Activated T-helper 2 cell treated with anti-CD3 and anti-CD28 coated beads, Interferon-gamma antibody, Interleukin-2, Interleukin-4, amounts not matched to agents 10 μg/mL and 5 μg/mL and 100 μg/mL, durations not matched to agents 14 hours and 24 hours and 36 hours (primary cell): ENCODE measurements at places on chromosomes 5 and 9. TPM values are rescaled to one million over a fixed set of nuclear protein-coding genes. Genes with fewer than 3 reads are reported as not detected.

The ADAMTS6 gene
- 1.4 and 1.7 TPM in 2 replicates for total RNA-seq

The CXCL14 gene
- total RNA-seq: not detected in 2 replicates

The IFNA5 gene
- total RNA-seq: not detected in 2 replicates

The APBA1 gene
- 0.98 and 0.99 TPM in 2 replicates for total RNA-seq

The EFNA5 gene
- 0.32 TPM in 1 of 2 replicates, not detected in the other for total RNA-seq

The SLC23A1 gene
- 2.1 and 4.2 TPM in 2 replicates for total RNA-seq

The EXOSC3 gene
- total RNA-seq: 85.8 and 86.3 TPM in 2 replicates

The IL7R gene
- total RNA-seq: 60.9 and 66.9 TPM in 2 replicates

The GFM2 gene
- total RNA-seq: 32.9 and 34.6 TPM in 2 replicates

The CCDC107 gene
- total RNA-seq: 23.0 TPM in 2 replicates

The SPINK6 gene
- total RNA-seq: not detected in 2 replicates

The ENTREP1 gene
- not detected in 2 replicates for total RNA-seq

The PCDHGB2 gene
- 0.85 and 0.91 TPM in 2 replicates for total RNA-seq

The CCDC183 gene
- 0.11 TPM in 1 of 2 replicates, not detected in the other for total RNA-seq

The RASEF gene
- not detected in 2 replicates for total RNA-seq

The PCDHA6 gene
- not detected in 2 replicates for total RNA-seq

The GABRA6 gene
- total RNA-seq: not detected in 2 replicates

The UBE2B gene
- 97.2 and 97.5 TPM in 2 replicates for total RNA-seq

The CBY3 gene
- 0.39 and 0.51 TPM in 2 replicates for total RNA-seq

The INSL6 gene
- total RNA-seq: not detected in 2 replicates

The CDC20B gene
- total RNA-seq: 0.18 TPM in 1 of 2 replicates, not detected in the other

The STPG3 gene
- total RNA-seq: 0.48 TPM in 2 replicates

The ACTBL2 gene
- not detected in 2 replicates for total RNA-seq

The PTPRD gene
- 1.1 and 1.5 TPM in 2 replicates for total RNA-seq

The MUSK gene
- total RNA-seq: not detected in 2 replicates

The PDZD2 gene
- 0.05 and 0.25 TPM in 2 replicates for total RNA-seq

The SMU1 gene
- total RNA-seq: 27.6 and 28.3 TPM in 2 replicates

The IFNA13 gene
- not detected in 2 replicates for total RNA-seq

The SRA1 gene
- total RNA-seq: 45.9 and 48.2 TPM in 2 replicates

The PPP1R26 gene
- 2.2 and 2.3 TPM in 2 replicates for total RNA-seq

The TMEFF1 gene
- 0.52 and 1.1 TPM in 2 replicates for total RNA-seq

The TTLL11 gene
- total RNA-seq: 2.2 and 2.4 TPM in 2 replicates

The NFX1 gene
- 36.9 and 37.2 TPM in 2 replicates for total RNA-seq

The PHAX gene
- total RNA-seq: 45.3 and 47.7 TPM in 2 replicates

The CREBRF gene
- 8.4 and 8.7 TPM in 2 replicates for total RNA-seq

The DCP2 gene
- 81.6 and 84.1 TPM in 2 replicates for total RNA-seq

The SLC27A4 gene
- 30.5 and 32.0 TPM in 2 replicates for total RNA-seq

The DDX4 gene
- total RNA-seq: 0.09 TPM in 1 of 2 replicates, not detected in the other

The CATSPER3 gene
- 0.34 and 0.90 TPM in 2 replicates for total RNA-seq

The CDC42SE2 gene
- 89.5 and 91.0 TPM in 2 replicates for total RNA-seq

The VCP gene
- total RNA-seq: 361 and 366 TPM in 2 replicates

The DRD1 gene
- not detected in 2 replicates for total RNA-seq

The CLTA gene
- total RNA-seq: 160 and 161 TPM in 2 replicates

The LECT2 gene
- total RNA-seq: not detected in 2 replicates

The SCAMP1 gene
- total RNA-seq: 17.1 and 17.7 TPM in 2 replicates

The GIN1 gene
- 7.0 and 8.8 TPM in 2 replicates for total RNA-seq

The MYMK gene
- total RNA-seq: not detected in 2 replicates

The PIP5KL1 gene
- total RNA-seq: 1.4 and 3.4 TPM in 2 replicates

The ARHGEF37 gene
- 1.1 and 1.6 TPM in 2 replicates for total RNA-seq

The PCDHB15 gene
- not detected in 2 replicates for total RNA-seq

The CARTPT gene
- total RNA-seq: not detected in 2 replicates

The SOX30 gene
- 0.11 TPM in 2 replicates for total RNA-seq

The PPP3R2 gene
- not detected in 2 replicates for total RNA-seq

The TRAF2 gene
- total RNA-seq: 59.5 and 60.4 TPM in 2 replicates
